ENCODE measurements at places on chromosomes 5 and 9.

GRCh38 chr9:91898451-91899218, 51.4 kb downstream of the ROR2 start:
- DNase-seq: no peak

DNA sequence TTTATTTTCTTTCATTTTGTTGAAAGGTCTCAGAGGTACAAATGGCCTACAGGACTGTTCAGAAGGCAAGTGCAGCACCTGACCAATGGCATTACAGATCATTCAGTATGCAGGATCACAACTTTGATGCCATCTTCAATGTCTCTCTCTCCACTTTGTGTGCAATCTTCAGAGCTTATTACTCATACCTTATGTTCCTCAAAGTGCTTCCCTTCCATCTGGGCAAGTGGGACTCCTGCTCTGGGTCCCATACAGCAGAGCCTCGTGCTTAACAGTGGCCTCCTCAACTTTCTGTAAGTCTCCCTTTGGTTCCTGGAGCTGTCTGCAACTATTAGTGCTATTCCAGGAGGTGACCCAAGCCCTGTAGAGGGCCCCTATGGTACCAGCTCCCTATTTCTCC, 358.4 kb upstream of the RPS23 start:
- no peak for DNase-seq

- no peak for DNase-seq
Observed at GRCh38 chr9:110356639-110357395, 19.2 kb upstream of the TXNDC8 start.

DNA sequence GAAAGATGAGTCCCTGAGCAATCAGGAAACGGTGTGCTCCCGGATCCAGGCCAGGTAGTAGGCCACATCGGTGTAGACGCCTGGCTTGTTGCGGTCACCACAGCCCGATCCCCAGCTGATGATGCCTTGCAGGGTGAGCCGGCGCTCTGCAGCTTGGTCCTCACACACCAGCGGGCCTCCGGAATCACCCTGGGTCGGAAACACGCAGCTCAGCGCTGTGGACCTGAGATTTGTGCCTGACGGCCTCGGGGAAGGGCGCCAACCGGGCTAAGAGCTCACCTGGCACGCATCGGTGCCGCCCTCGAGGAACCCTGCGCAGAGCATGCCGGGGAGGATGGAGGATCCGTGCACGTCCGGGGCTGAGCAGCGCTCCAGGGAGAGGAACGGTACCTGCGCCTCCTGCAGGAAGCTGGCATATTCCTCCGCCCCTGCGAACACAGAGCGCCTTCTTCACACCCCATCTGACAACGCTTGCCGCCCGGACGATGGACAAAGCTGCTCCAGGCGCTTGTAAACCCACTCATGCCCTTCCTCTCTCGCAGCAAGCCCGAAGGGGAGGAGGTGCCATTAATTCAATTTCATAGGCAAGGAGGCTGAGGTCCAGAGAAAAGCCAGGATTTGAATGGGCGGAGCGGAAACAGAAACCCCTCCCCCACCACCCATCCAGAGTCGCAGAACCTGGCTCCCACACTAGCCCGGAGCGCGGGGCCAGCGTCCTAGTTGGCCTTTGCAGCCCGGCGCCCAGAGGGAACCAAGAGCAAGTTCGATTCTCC, 2.0 kb upstream of the PFN3 start:
- no peak for DNase-seq

DNA sequence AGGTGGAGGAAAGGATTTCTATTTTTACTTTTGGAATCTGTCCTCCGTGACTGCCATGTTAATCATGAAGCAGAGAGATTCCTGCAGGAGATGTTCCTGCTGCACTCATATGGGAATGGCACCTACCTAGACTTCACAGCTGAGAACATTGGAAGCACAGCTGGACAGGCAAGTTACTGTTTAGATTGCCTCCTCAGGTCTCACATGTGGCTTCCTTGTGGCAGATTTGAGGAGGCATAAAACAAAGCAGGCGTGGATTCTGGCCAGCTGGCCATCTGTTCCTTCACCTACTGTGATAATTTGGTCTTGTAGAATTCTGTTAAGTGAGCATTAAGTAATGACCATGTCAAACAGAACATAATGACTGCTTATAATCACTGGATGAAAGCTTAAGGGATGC, 193.4 kb downstream of the EDIL3 start:
- DNase-seq: no peak

- DNase-seq: no peak
Observed at GRCh38 chr5:6638236-6638635, 5.0 kb downstream of the SRD5A1 start.

DNA sequence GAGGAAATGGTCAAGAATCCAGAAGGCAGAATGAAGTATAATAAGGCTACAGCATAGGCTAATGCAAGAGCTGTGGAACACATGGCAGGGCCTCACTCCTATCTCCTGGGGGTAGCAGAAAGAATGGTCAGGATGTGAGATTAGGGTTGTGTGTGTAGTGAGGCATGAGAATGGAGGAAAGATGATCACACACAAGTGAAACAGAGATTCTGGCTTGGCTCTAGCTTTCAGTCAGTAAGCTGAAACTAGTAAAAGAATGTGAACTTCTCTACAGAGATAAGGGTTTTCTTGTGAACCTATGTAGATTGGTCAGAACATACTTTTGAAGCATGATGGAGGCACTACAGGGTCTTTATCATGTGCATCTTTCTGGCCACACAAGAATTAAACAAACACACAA, 298.8 kb downstream of the ASTN2 start:
- no peak for DNase-seq

DNA sequence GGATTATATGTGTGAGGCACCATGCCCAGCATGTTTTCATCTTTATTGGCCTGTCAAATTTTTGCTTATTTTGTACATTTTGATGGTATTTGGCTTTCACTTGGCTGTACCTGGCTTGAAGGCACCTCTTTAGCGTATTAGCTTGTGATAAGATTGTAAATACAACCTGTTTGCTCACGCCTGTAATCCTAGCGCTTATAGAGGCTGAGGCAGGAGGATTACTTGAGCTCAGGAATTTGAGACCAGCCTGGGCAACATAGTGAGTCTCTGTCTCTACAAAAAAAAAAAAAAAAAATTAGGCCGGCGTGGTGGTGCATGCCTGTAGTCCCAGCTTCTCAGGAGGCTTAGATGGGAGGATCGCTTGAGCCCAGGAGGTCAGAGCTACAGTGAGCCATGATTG, 11.3 kb downstream of the SEC24A start:
- no peak for DNase-seq

- no peak for DNase-seq
Observed at GRCh38 chr9:627336-627970, 214.0 kb upstream of the DMRT1 start.

GRCh38 chr5:41503310-41503709, 7.1 kb downstream of the PLCXD3 start:
- no peak for DNase-seq

- DNase-seq: no peak
Observed at GRCh38 chr5:170597109-170597751, 93.4 kb downstream of the KCNIP1 start.

DNA sequence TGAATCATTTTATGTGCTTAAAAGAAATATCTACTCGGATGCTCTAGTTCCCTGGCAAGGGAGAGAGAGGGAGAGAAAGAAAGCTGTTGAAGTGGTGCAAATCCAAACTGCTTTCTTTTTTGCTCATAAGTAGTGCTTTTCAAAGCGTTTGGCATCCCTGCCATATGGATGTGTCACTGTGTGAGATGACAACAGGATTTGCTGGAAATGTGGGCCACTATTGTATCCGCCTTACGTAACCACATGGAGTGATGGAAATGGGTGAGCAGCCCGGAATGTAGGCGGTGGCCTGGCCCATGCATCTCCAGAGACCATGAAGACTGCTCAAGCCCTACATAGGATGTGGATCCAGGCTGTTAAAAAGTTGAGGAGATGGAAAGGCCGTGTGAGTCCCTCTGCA, 30.8 kb downstream of the TJP2 start:
- DNase-seq: no peak

DNA sequence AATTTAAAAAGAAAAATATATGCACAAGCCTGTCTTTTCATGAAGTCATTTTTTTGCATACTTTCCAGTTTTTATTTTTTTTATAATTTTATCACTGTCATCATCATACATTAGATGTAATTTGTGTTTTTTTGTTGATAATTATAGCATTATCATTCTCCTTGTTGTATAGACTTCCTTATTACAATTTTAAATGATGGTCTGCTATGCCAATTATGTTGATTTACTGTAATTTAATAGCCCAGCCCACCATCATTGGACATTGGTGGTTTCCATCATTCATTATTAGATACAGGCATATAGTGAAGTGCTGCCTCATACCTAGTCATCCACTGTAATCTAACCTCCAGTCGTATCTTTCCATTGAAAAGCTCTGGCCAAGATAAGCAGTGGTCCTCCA, 3.8 kb upstream of the TJP2 start:
- DNase-seq: no peak

DNA sequence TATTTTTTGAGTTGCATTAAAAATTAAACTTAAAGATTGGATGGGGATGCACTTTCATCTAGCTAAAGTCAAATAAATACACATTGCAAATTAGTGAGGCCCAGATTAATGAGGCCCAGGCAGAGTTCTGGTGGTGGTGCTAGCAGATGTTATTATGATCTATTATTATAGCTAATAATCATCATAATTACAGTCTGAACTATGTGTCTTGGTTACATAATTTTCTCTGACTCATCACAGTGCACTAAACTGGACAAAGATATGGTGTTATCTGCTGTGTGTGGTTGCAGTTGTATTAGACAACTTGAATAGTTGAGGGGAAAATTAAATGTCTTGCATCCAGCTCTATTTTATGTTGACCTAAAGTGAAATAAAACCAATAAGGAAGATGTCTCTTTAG, 568.8 kb downstream of the TLR4 start:
- no peak for DNase-seq

DNA sequence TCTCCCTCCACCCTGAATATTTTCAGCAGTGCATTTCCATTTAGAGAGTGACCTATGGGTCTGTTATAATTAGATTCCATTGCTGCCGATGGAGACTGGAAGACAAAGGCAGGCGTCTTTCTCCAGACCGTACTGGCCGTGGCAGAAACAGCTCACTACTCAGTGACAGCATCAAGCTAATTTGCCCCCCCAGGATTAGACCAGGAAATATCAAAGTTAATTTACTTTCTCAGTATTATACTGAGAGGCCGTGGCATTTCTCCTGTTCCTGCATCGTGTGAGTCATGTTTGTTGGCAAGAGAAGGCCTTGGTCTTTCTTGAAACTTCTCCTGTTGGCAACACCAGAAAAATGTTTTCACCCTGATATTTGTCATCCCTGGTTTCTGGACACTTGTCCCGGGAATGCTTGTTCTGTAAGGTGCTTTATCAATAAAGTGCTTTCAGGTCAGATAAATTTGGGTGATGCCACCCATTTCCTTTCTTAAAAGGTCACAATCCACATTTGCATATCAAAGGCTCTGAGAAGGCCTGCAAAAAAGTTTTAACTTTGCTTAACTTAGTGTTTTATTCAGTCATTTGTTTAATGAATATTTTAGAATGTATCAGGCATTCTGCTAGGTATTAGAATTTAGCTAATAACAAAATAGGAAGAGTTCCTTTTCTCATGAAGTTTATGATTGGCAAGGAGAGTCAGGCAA, 28.4 kb downstream of the SV2C start:
- no peak for DNase-seq

DNA sequence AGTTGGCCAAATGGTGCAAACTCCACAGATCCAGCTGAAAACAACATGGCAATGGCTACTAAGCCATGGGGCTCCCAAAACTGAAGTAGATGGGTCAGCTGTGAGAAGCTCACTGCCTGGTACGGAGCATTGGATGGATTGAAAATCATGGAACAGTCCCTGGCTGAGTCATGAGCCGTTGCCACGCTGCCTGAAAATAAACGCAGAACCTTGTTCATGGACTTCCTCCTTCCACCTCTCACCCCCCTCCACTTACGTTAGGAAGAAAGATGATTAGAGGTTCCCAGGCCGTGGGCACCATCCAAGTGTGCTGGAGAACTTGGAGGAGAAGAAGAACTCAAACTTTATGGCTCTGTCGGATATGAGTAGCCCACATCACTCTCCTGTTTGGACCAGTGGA, 6.8 kb upstream of the DIPK1B start:
- no peak for DNase-seq

- DNase-seq: no peak
Observed at GRCh38 chr5:137575211-137575610, 76.1 kb upstream of the SPOCK1 start.

DNA sequence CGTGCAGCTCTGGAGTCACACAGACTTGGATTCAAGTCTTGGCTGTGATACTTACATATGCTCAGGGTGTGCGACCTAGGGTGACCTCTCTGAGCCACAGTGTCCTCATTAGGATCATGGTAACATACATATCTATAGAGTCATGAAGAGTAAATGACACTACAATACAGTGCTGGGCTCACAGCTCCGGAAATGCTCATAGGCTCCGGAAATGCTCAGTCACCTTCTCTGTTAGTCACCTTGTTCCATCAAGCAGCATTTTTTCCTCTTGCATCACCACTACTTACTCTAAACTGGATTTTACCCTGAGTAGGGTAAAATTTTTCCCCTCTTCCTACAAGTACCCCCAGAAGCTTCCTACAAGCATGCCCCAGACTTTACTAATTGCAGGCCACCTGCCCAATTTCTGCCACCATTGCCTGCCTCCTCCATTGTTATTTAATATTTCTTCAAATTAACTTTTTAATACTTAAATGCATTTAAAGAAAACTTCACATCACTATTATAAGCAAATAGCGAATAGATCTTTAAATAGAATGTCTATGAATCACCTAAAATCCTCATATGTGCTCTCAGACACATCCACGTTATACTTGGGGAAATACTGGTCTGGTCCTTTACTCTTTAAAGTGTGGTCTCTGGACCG, 147.6 kb upstream of the SPRY4 start:
- no peak for DNase-seq

GRCh38 chr5:83927140-83927733, 206.6 kb upstream of the HAPLN1 start:
- no peak for DNase-seq

DNA sequence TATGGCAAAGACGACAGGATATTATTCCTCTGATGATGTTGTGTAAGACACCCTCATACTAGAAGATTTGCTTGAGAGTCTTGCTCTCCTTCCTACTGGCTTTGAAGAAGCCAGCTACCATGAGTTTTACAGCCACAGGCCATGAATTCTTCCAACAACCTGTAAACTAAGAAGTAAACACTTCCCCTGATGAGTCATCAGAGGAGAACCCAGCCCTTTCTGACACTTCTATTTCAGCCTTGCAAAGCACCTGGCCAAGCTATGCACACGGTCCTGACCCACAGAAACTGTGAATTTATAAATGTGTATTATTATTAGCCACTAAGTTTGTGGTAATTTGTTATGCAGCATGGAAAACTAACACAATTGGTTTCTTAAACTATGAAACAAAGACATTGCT, 288.8 kb upstream of the ADAMTSL1 start:
- DNase-seq: no peak

Measured in activated CD4-positive, CD25-positive, alpha-beta regulatory T cell treated with anti-CD3 and anti-CD28 coated beads, Interleukin-2, amount 50 U/mL, for 16 hours (primary cell).